Common myeloid progenitor, CD34-positive (primary cell): ENCODE measurements at places on chromosomes 13 and 19.

GRCh38 chr19:3585301-3586126 is at the start of gene GIPC3:
Gene GIPC3, plus strand, starts transcription at chr19:3585478. Its CDS starts 120 bp downstream, at chr19:3585598.
- no peak for DNase-seq

DNA sequence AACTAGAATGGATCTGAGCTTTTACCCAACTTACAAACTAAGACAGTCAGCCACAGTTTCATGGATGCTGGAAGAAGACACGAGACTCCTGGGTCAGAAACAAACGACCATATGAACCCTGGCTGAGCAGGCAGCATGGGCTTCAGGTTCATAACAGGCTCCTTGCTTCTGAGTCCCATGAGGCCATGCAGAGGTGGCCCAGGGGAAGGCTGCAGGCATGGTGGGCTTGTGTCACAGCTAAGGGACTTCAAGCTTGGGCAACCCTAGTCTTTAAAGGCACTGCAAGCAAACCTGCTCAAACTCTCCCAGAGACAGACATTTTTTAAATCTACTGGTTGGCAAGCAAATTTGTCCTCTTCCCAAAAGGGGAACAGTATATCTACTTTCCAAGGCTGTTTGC is 5.1 kb upstream of the ARHGEF7 start:
- no peak for DNase-seq

DNA sequence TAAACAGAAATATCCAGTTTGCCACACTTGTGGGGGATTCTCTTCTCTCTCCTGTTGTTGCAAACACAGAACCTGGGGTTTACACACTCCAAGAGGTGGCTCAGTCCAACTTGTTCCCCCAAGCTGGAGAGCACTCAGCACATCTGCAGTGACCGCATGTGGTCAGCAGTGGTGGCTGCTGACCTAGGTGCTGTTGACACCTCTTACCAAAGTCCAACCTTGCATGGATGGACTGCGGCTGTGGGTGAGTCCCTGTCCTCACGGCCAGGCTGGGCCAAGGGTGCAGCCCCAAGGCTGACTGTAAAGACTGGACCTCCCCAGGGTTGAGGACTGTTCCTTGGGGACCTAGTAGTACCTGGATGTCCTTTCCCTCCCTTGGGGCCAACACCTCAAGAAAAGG is 6.1 kb downstream of the LRFN3 start:
- no peak for DNase-seq

DNA sequence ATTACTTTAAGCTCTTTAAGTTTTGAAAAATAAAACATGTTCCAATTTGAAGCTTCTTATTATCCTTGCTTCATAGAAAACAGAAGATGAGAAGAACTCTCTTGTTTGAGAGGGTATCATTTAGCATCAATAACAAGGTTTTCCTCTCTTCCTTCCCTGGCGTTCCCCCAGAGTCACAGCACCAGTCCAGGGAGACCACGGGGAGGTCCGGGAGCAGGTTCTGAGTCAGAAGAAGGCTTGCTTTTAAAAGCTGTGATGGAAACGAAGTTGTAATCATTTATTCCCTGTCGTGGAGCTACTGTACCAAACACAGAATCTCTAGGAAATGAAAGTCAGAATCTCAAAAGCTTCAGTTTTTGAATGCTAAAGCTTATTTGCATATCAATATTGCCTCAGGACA is 174.0 kb upstream of the LSM14A start:
- DNase-seq = no peak

GRCh38 chr19:16514383-16515019 is 18.3 kb downstream of the C19orf44 start:
- DNase-seq = no peak

GRCh38 chr13:21055016-21055415 is 6.4 kb downstream of the LATS2 start:
- no peak for DNase-seq

DNA sequence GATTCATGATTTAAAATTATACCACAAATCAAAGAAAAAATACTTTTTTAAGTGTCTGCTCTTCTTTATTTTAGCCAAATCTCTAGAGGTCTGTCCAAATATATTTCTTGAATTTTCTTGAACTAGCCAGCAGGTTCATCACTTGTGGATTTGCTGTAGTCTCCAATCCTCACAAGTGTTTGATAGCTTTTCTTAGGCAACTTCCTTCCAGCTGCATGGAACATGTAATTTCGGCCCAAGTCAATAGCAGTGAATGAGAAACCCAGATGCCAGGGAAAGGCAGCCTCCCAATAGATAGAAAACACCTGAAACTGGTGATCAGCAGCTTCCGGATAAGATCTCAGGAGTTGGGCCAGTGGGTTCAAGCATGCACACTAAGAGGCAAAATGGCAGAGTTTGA is 15.6 kb upstream of the RNASEH2B start:
- DNase-seq = no peak

- DNase-seq = no peak
Measured at GRCh38 chr19:49954933-49955332, 6.0 kb downstream of the SIGLEC11 start.

DNA sequence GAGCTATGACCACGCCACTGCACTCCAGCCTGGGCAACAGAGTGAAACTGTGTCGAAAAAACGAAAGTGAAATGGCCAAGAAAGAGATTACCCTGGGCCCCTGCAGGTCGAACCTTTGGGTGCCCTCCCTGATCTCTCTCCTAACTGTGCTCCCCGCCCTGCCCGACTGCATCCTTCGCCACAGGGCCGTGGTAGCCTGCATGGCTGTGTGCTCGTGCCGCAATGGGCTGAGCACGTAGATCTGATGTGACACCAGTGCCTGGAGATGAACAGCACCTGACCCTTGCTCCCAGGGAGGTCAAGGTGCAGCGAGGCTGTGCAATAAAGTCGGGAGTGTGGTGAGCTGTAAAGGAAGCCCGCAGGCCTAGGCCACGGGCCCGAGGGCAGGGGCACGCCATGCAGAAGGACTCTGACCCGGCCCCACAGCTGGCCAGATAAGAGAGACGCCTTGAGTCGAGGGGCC is 60.2 kb downstream of the PEX11G start:
- DNase-seq = no peak
